ENCODE measurements at places on chromosomes 2 and 18.

- no peak for DNase-seq
Observed at GRCh38 chr2:129849559-129850160, 129.8 kb upstream of the RAB6C start.

GRCh38 chr2:201257381-201257955, 2.9 kb upstream of the CASP8 start:
- no peak for DNase-seq

DNA sequence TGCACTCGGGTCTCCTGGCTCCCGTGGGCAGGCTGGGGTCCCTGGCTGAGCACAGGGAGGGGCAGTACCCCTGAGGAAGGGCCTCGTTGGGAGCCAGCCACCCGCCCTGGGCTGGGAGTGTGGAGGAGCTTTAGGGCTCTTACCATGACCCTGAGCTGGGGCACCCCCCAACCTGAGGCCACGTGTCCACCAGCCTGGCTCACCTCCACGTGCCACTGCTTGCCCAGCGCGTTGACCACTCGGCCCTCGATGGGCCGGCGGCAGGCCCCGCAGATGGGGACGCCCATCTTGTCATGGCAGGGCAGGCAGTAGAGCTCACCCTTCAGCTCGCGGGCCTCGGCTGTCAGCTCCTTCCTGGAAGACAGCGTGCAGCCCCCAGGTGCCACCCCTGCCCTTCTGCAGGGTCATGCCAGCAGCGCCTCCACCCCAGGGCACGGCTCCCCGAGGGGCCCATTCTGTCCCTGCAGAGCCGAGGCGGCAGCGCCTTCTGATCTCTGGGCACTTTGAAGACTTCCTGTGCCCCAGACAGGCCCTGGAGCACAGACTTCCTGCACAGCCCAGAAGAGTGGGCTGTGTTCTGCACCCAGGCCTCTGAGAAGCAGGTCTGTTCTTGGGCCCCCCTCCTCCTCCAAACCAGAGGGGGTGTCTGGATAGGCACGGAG, 4.0 kb upstream of the GPR17 start:
- DNase-seq: no peak

DNA sequence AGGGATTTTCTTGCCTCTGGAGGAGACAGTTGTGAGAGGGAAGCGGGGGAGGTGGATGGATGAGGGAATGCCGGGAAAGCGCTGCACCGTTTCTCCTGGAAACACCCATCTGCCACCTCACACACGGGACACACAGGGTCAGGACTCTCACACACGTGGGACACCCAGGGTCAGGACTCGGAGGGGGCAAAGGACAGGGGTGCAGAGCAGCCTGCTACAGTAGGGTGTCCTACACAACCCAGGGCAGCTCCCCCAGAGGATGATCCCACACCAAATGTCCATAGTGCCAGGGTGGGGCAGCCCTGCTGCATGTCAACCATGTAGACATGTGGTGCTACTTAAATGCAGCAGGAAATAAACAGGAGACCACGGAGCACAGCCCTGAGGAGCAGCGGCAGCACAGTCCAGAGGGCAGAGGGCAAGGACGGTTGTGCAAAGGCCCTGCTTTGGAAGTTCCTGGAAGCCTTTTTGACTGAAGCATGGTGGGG, 5.1 kb downstream of the RAMP1 start:
- DNase-seq: no peak

DNA sequence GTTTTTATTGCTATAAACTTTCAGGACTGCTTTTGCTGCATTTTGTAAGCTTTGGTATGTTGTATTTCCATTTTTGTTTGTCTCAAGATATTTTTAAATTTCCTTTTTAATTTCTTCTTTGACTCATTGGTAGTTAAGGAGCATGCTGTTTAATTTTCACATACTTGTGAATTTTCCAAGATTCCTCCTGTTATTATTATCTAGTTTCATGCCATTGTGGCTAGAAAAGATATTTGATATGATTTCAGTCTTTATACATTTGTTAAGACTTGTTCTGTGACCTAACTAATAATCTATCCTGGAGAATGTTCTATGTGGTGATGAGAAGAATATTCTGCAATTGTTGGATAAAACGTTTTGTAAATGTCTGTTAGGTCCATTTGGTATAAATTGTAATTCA, 62.1 kb downstream of the NUP35 start:
- DNase-seq: no peak

- no peak for DNase-seq
Observed at GRCh38 chr2:84897773-84898172, 7.7 kb upstream of the TMSB10 start.

GRCh38 chr2:100339823-100340222, 17.5 kb upstream of the LONRF2 start:
- no peak for DNase-seq

DNA sequence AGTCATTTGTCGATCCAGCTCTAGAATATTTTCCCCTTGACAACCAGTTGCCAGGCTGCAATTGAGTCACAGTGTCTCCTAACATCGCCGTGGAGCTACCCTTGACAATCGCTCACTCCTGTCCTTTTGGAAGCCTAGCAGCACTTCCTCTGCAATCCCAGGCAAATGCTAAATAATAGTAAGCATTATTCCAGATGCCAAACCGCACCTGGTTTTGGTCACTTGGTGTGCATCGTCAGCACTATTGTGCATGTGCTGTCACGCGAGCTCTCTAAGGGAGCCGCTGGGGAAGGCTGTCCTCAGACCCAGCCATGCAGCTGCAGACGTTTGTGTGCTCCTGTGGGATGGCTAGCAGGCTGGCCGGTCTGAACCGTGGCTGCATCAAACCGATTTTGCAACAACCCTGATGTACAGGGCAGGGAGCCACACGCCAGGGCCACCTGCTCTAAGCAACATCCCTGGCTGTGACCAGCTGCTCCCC, 549.5 kb upstream of the ID2 start:
- no peak for DNase-seq

- no peak for DNase-seq
Observed at GRCh38 chr18:67574749-67575148, 58.2 kb upstream of the DSEL start.

DNA sequence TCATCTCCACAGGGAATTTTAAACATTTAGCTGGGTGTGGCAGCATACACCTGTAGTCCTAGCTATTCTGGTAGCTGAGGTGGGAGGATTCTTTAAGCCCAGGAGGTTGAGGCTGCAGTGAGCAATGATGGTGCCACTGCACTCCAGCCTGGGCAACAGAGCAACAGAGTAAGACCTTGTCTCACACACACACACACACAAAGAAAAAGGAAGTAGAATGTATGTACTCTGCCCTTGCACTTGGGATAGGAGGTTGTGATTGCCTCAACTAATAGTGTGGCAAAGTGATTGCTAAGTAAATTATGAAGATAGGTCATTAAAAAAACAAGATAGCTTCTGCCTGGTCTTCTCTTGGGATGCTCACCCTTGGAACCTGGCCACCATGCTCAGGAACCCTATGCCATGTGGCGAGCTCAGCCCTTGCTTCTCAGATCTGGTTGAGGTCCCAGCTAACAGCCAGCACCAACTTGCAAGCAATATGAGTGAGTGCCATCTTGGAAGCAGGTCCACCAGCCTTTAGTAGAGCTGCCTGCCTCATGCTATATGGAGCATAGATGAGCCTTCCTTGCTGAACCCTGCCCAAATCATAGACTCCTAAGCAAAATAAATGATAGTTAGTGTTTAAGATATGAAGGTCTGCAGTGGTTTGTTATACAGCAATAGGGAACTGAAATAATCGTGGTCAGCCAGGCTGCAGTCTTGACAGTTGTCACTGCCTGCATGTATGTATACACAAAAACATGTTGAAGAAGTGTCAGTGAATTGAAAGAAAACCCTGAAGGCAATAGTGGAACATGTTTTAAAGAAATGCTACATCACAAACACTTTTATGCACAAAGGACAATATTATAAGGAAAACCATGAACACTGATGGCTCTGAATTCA, 30.1 kb upstream of the PNO1 start:
- no peak for DNase-seq

DNA sequence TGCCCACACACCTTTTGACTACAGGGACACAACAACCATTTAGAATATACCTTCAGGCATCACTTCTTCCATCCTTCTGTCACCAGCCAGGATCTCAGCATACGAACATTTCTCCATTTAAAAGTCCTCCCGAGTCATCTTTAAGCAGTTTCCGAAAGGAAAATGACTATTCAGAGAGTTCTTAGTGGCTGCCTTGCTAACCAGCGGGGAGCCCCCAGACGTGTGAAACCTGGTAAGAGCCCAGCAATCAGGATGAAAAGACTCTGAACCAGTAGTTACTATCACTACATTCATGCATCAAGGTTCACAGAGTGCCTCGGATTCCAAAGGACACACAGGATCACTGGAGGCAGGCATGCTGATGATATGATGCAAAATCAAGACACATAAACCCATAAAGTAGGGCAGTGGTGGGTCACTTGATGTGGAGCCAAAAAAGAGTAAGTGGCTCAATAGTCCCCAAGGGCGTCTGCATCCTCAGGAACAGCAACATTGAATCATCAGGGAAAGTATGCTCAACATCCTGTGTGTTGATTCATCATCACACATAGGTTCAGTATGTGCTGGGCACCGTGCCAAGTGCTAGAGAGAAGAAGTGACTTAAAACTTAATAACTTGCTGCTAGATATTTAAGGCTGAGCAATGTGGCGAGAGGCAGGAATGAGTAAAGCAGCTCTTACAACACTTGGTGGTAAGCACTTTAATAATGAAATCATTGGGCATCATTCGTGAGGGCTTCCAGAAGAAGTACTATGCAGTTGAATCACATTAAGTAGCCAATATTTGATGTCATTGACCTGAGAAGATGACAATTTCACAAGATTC, 4.4 kb downstream of the CCL20 start:
- no peak for DNase-seq

DNA sequence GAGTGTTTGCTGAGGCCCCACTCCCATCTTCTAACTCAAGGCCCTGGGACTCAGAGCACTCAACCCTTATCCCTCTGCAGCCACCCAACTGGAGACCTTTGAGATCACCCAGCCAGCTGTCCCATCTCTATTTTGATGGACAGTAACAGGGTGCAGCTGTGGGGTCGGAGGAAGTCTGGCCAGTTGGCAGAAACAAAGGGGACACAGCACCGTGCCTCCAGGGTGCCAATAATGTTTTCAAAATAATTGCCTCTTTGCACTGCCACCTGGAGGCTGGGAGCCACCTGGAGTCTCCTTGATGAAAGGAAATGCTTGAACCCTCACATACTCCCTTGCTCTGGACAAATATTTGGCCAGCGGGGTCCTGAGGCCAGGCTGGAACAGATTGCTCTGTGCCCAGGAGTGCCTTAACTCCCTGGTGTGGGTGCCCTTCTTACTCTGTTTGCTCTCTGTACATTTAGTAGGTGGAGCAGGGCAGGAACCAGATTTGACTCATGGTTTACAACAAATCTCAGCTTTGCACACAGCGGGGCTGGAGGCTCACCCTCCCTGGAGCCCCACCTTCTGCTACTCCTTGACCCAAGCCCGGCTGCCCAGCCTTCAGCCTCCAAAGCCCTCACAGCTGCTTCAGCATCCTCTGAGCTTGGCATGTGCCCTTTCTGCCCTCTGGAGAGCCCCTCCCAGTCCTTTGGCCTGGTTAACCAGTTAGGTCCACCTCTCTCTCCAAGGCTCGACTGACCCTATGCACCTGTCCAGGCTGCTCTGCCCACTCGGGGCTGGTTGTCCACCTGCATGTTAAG, 17.2 kb downstream of the MAL start:
- DNase-seq: no peak

- DNase-seq: no peak
Observed at GRCh38 chr2:100393362-100393761, 24.1 kb downstream of the CHST10 start.

DNA sequence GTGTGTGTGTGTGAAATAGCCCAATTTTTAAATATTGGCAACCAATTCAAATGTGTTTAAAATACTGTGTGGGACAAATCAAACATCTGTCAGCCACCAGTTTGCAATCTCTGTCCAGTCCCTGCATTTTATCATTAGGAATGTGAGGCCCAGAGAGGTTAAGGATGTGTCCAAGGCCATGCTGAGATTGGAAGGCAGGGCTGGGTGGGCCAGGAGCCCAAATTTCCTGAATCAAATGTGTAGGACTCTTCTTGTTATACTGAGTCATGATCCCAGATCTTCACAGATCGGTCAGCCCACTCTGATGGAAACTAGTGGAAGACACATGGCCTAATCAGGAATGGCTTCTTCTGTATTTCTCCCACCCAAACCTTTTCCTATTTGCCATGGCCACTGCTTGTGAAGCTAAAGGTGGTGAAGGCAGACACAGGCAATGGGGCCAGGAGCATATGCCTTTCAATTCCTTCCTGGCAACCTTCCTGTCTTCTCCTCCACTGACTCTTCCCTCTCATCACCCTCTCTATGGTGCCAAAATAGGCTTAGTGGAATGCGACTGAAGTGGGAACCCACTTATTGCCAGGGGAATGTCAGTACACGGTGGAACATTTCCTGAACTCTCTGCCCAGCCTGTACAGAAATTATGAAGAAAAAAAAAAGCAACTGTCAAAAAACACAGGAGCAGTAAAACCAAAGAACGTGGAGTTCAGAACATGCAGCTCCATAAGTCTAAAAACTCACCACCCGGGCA, 35.5 kb downstream of the ZEB2 start:
- no peak for DNase-seq

DNA sequence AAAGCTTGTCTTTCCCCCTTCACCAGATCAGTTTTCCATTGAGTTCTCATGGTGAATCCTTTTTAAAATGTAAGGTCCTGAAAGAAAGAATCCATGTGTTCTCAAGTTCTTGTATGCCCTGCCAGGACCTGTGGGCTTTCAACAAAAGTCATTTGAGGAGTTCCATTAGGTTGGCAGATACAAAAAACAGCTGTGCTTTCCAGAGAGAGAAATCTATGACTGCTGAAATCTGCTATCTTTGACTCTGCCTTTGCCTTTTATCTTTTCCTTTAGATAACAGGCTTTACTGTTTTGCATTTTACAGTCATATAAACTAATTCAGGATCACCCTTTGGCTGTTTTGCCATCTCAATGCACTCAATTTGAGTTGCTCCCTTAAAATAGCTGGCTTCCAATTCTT, 59.7 kb downstream of the CXCR4 start:
- no peak for DNase-seq

- no peak for DNase-seq
Observed at GRCh38 chr18:62832282-62832681, 116.9 kb downstream of the PHLPP1 start.

- DNase-seq: no peak
Observed at GRCh38 chr18:22829781-22830180, 103.3 kb upstream of the RBBP8 start.

- DNase-seq: no peak
Observed at GRCh38 chr2:63041592-63041991, 9.0 kb upstream of the OTX1 start.

GRCh38 chr2:120613742-120614571, 121.7 kb upstream of the GLI2 start:
- DNase-seq: no peak

- no peak for DNase-seq
Observed at GRCh38 chr2:156339110-156339847, 6.8 kb upstream of the NR4A2 start.

GRCh38 chr2:100239486-100240210, 82.7 kb downstream of the LONRF2 start:
- DNase-seq: no peak

- DNase-seq: no peak
Observed at GRCh38 chr2:209460151-209460761, 36.4 kb downstream of the MAP2 start.

GRCh38 chr18:34707670-34708069, 2.4 kb upstream of the DTNA start:
- no peak for DNase-seq
